Stimulated activated CD4-positive, alpha-beta T cell treated with anti-CD3 and anti-CD28 coated beads, Interleukin-1b, Interleukin-23, amount 100 ng/mL, for 1 hour (primary cell): ENCODE measurements at places on chromosomes 11 and 22.

GRCh38 chr11:128226106-128226716, 361.1 kb downstream of the ETS1 start:
- DNase-seq, result no peak

DNA sequence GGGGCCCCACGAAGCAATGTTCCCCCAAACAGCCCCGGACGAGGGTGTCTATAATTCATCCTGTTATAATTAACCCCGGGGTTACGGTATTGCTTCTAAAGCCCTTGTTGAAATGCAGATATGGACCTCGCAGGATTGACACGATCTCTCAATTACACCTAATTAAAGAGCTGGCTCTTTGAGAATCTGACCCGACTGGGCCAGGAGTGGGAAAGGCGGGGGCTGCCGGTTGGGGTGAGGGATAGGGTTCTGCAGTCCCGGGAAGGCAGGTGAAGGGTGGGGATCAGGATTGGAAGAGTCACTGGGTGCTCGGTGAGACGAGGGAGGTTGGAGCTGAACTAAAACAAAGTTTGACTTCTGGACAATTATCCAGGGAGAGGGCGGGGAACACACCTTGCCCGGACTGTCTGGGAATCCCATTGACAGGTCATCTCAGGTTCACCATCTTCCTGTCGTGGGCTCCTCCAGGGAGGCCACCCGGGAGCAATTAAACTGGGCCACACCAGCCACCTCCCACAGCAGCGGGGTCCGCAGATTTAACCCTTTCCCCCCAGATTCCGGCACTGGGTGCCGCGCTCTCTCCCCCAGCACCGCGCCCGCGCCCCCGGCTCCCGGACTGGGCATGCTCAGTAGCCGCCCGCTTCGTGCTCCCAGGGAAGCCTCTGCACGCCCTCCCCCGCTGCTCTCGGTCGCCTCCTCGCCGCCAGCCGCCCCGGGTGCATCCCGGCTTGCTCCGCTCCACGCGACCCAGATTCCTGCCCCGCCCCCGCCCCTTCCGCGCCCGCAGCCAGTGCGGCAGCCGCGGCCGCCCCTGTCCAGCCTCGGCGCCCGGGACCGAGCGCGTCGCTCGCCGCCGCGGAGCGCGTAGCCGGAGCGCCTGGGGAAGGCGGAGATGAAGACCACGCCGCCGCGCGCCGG, at the start of gene ELMOD1:
Gene ELMOD1 (plus strand): TSS at position 688 of the 918 bp plus-strand sequence. CDS start 27,043 bp downstream, outside the sequence.
- DNase-seq, result no peak

GRCh38 chr11:12343526-12343925, 33.8 kb upstream of the PARVA start:
- DNase-seq, result no peak

DNA sequence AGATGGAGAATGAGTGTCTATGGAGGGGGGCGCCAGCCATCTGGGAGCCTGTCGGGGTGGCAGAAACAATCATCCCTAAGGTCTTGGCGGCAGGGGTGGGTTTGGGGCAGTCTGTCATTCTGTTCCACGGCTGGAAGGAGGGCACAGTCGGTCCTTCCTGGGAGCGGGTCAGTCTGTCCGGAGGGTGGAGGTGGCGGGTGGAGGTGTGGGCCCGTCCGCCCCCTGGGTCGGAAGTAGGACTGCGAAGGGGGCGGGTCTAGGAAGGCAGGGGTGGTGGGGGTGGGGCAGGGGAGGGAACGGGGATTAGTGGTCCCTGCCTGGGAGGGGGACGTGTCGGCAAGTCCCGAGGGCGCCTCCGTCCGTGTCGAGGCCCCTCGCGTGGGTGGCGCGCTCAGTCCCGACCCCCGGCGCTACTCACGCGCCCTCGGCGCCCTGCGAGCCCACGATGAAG, 461 bp downstream of the TBC1D10A start:
- no peak for DNase-seq

DNA sequence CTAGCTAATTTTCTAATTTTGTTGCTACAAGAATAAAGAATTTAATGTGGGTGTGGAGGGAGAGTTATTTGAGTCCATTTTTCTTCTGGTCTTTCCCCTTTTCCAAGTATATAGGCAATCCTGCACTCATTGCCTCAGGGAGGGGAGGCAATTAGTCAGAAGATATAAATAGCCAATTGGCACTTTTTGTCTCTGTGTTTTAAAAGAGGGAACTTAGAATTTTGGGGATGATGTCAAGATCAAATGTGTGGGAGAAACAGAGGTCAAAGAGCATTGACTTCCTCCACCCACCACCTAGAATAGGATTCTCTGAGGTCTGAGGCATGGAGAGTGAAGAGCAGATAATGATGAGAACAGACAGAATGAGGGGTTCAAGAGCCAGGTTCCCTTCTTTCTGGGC, 120.3 kb upstream of the ZC3H12C start:
- DNase-seq, result no peak

DNA sequence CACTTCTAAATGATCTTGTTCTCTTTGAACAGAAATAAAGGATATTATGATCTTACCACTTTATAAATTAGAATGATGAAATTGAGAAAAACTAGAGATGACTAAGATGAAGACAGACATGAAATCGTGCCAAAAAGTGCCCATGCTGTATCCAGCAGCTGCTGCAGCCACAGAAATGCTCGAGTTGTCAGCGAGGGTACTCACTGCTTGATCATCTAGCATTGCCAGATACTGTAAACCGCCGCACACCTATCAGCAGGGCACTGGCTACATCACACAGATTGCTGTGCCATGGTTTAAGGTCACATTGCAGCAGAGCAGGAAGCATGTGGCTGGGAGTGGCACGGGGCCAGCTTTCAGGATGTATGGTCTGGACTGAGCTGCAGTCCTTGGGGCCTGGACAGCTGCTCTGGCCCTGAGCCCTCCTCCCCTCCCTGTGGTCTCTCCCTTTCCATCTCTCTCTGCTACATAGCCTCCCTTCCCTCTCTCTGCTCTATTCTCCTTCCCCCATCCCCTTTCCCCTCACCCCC, 51.0 kb upstream of the SEPTIN5 start:
- no peak for DNase-seq

- DNase-seq, result no peak
Measured at GRCh38 chr11:35748644-35749043, 86.1 kb downstream of the TRIM44 start.

DNA sequence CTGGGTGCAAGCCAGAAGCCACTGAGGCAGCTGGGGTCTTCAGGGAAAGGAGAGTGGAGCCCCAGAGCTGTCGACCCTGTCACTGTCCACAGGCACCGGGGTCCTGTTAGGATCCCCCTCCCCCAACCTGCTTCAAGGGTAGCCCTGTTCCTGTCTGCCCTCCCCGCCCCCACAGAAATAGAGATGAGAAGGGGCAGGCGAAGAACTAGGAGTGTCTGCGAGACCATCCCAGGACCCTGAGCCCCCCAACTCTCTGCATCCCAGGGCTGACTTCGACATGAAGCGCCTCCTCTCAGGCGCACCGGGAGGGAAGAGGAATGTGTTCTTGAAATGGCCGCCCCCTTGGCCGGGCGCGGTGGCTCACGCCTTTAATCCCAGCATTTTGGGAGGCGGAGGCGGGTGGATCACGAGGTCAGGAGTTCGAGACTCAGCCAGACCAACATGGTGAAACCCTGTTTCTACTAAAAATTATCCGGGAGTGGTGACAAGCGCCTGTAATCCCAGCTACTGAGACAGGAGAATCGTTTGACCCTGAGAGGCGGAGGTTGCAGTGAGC, 607 bp upstream of the ZNF70 start:
- DNase-seq, result no peak

- DNase-seq, result no peak
Measured at GRCh38 chr22:44330188-44330743, 17.5 kb upstream of the SHISAL1 start.

DNA sequence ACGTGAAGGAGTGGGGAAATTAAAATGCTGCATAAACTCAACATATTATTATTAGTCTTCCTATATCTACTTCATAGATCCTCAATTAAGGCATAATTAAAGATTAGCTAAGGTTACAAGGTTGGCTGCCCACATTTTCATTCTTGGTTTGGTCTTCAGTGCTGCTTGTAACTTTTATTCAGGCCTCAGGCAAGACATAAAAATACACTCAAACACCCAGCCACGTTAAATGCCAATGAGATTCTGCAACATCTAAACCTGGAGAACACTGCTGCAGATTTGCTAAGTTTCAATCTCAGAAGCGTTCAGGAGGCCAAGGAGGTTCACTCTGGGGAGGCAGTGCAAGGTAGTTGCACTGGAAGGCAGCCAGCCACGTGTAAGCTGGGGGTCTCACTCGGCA, 358.7 kb upstream of the NARS2 start:
- DNase-seq, result no peak

DNA sequence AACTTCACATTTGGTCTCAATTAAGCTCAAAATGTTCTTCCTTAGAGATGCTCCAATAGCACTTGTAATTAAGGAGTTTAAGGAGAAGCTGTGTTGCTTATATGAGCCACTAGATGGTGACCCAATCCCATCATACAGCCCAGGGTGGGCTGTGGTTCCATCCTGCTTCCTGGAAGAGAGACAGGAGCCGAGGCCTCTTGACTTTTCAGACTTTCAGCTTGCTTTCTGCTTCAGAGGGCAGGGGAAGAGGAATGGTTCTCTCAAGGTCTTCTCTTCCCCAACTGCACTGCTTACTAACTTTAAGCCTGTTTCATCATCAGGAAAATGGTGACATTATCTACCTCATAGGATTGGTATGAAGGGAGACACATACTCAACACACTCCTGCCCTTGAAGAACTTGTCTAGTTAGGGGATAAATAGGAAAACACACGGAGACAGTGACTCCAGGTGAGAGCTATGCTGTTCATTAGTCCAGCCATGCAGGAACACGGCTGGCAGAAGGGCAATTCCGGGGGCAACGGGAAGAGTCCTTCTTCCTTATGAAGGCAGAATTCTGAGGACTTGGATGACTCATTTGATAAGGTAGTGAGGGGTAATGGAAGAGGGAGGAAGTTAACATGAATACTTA, 20.1 kb downstream of the TMEM218 start:
- no peak for DNase-seq

GRCh38 chr11:91796999-91797398, 427.6 kb upstream of the FAT3 start:
- DNase-seq, result no peak

DNA sequence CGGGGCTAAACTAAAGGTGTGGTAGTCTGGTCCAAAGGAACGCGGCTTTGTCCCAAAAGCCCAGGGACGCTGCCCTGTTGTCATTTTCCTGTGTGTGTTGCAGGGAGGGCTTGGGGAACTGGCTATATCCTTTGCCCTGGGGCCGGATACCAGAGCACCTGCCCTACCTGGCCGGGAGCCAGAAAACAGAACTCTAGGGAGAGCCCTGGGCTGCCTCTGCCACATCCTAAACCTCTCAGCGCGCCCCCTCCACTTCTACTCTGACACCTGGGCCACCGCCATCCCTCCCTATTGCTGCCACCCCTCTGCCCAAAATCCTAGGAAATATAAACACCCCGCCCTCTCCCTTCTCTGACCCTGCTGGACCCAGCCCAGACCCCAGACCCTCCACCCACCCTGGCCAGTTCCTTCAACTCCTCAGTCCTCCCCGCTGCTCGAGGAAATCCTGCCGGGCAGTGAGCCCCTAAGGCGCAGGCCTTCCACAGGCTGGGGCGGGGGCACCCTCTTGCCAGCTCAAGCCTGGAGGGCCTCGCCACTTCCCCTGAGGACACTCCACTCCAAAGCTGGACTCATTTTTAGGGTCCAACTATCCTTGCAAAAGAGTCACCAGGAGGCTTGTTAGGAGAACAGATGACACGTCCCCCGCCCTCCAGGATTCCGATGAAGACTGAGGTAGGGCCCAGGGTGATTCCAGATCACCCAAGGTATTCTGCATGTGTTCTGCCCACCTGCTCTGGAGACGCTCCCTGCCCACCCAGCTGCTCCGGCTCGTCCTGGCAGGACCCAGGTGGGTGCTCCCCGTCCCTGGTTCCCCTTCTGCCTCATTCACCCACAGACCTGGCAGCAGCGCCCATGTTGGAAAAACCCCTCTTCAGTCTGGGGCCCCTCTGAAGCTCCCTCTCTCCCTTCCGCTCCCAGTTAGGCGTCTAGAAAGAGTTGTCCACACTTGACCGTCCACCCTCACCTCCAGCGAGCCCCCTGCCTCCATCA, 12.2 kb downstream of the KCTD17 start:
- no peak for DNase-seq

- DNase-seq, result no peak
Measured at GRCh38 chr11:100404907-100405306, 282.2 kb upstream of the ARHGAP42 start.

- DNase-seq, result no peak
Measured at GRCh38 chr11:86192519-86193257, 51.9 kb upstream of the EED start.

DNA sequence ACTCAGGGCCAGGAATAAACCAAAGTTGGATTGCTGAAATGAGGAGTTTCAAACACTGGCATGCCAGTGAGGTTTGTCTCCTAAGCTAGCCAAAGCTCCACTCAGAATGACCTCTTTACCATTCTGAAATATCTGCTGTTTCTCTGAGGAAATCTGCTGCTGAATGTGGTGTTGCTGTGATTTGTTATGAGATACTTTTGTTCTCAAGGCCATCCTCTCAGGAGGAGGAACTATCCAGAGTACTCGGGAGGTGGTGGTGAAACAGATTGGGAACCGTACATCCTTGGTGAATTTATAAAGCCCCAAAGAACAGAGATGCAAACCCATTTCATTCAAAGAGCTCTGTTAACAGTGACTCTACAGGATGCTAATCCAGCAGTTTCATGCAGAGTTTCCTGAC, 50.5 kb downstream of the BDNF start:
- DNase-seq, result no peak

- DNase-seq, result no peak
Measured at GRCh38 chr22:29707010-29707409, 12.8 kb upstream of the CABP7 start.

DNA sequence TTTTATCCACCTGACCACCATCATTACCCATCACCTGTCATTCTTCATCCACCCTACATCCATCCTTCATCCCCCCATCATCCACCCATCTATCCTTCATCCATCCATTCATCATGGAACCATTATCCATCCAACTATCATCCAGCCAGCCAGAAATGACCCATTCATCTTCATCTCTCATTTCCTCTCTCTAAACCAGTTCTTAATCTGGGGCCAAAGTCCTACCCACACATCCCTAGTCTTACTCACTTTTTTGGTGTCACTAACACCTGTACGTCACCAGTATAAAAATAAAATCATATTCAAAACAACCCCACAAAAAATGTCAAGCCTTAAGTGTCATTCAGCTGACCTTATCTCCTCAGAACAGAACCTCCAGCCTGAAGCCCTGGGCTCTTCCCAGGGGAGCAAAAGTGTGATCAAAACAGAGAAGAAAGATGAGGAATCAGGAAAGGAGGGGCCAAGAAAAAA, 12.3 kb downstream of the SPI1 start:
- DNase-seq, result no peak

DNA sequence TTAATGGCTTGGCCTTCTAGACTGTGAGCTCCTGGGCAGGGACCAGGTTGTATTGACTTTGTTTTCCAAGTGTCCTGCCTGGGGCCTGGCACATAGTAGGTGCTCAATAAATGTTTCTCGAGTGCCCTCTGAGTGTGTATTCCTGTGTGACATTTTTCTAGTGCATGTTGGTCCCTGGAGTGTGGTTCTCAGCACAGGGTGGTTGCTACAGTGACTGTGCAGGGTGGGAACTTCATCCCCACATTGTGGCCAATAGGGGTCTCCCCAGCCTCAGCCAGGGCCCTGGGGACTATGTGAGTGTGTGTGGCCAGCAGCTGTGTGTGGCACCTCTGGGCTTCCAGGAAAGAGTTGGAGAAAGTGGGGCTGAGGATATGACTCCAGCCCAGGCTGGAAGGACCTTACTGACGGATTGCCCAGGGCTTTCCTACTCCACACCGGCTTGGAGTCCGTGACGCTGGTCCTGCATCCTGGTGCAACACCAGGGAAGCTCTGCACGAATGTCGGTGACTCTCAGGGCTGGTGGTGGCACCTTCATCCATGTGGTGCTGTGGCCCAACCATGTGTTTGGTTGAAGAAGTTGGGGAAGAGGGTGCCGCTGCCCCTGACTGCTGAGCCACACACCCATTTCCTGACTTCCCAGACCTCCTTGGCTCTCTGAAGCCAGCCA, 9.0 kb upstream of the MARK2 start:
- DNase-seq, result no peak
